Activated T-helper 9 cell treated with anti-CD3 and anti-CD28 coated beads, Interleukin-2, amount 50 U/mL, for 16 hours (primary cell): ENCODE measurements at places on chromosomes 3 and 15.

DNA sequence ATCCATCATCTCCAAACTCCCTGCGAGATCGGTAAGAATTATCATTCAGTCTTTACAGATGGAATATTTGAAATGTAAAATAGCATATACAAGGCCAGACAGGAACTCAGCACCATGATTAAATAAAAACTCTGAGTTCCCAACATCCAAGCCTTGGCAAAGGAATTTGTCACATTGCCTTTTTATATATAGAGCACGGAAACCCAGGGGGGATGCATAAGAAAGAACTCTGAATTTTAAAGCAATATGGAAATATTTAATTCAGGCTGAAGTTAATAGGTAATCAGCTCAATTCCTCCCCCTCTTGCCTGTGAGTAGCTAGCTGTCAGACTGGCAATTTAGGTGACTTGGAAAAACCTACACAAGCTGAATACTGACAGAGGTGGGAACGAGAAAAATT lies 217.9 kb upstream of the KCNMB2 start:
- no peak for DNase-seq

DNA sequence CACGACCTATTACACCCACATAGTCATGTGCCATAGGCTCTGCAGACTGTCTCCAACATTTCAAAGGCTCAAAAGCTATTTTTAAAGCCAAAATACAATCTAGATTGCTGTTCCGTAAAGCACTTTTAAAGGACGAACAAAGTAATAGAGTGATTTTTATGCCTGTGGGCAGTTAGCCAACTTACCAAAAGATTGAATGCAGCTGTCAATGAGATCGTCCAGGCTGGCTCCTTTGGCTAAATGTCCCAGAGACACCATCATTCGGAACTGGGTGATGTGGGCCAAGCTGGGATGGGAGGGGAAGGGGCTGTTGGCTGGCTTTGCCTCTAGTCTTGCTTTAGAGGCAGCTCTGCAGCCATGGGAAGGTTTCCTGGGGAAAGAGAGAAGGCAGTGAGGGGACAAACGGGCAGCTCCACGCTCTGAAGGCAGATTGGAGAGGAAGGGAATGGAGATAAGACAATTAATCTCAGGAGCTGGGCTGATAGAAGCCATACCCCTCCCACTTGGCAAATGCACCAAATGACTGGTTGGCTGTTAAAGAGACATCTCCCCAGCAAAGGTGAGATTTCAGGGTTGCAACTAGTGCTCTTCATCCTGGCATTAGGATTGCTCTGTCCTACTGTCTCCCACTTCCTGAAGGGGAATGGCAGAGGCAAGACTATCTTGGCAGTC lies 4.8 kb downstream of the RASGRP1 start:
- DNase-seq: no peak

DNA sequence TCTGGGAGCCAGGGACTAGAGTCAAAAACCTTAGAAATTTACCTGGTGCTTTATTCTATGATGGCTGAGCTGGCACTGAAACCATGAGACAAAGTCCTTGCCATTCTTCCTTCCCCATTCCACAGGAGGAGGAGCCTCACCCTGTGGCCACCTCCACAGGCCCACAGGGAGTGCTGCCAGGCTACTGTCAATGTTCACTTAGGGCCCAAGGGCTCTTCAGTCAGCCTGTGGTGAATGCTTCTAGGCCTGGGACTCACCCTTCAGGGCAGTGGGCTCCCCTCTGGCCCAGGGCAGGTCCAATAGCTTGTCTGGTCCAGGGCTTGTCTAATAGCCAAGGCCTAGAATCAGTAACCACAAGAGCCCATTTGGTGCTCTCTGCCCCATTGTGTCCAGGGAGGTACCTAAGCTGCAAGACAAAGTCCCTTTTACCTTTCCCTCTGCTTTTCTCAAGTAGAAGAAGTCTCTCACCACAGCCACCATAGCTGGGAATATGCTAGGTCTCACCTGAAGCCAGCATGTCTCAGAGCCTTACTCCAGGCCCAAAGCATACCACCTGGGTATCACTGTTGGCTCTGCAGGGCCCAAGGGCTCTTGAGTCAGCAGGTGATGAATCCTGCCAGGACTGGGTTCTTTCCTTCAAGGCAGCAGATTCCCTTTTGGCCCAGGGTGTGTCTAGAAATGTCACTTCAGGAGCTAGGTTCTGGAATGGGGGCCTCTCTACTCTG lies 61.8 kb upstream of the CHRNB4 start:
- DNase-seq: no peak

- DNase-seq: peak; percentile 57
Measured at GRCh38 chr3:42443819-42444436, 33.5 kb upstream of the LYZL4 start.

DNA sequence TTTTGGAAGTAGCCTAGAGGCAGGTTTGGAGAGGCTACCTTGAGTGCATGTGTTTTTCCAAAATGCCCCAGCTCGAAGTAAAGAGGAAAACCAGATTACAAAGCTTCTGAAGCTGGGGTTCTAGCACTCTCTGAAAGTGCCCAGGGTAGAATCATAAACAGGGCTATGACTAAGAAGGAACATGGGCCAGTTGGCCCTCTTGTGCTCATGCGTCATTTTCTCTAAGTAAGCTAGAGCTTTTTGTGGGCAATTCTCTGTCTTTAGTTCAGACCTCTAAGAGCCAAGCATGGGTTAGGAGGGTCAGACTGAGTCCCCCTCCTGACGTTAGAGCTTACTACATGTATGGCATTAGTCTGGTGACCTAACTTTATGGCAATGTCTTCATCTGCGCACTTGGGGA lies 129.5 kb upstream of the UMPS start:
- no peak for DNase-seq

DNA sequence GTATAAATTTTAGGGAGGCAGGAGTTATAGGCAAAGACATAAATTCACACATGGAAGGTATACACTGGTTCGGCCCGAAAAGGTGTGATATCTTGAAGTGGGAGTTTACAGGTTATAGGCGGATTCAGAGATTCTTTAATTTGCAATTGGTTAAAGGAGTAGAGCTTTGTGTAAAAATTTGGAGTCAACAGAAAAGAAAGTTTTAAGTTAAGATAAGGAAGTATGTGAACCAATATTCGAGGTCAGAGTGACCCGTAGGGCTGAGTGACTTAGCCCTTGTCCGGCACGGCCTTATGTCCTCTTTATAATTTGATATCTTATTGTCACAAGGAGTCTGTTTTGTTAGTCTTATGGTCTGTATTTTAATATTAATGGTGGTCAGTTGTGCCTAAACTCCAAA lies 10.6 kb upstream of the THSD4 start:
- DNase-seq: no peak
